Putamen (tissue), 1 donor: ENCODE measurements at places on chromosomes 1 and 21.
A peak's percentile ranks its signal among the peaks of the same experiment; 100 is the strongest.

GRCh38 chr1:241639623-241640148 is 483 bp downstream of the CHML start:
- no peak for DNase-seq

GRCh38 chr1:12359359-12360133 is 129.7 kb downstream of the VPS13D start:
- DNase-seq, result no peak

- DNase-seq, result no peak
Measured at GRCh38 chr1:93419344-93419743, 28.6 kb upstream of the FNBP1L start.

GRCh38 chr1:23701996-23702395 is 10.4 kb downstream of the RPL11 start:
- no peak for DNase-seq

DNA sequence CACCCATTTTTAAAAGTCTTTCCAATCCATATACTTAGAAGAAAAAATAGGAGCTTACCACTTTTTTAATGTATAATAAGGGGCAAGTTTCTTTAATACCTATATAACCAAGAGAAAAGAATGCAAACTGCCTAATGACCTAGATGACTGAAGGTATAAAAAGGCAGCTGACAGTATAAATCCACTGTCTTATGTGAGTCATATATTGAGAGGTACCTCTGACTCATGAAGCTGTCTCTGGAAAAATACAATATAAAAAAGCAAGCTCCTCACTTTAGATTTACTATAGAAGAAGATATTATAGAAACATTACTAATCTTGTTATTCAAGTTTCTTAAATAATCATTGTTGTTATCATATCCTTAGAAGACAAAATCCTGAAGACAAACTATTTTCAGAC is 144.2 kb downstream of the VAV3 start:
- DNase-seq, result peak; percentile 29

GRCh38 chr1:223659711-223660110 is 5.8 kb downstream of the CAPN8 start:
- DNase-seq, result no peak

GRCh38 chr1:27099135-27099586 is 55.8 kb downstream of the SLC9A1 start:
- DNase-seq, result no peak

- no peak for DNase-seq
Measured at GRCh38 chr1:43520100-43520778, 10.4 kb upstream of the PTPRF start.

DNA sequence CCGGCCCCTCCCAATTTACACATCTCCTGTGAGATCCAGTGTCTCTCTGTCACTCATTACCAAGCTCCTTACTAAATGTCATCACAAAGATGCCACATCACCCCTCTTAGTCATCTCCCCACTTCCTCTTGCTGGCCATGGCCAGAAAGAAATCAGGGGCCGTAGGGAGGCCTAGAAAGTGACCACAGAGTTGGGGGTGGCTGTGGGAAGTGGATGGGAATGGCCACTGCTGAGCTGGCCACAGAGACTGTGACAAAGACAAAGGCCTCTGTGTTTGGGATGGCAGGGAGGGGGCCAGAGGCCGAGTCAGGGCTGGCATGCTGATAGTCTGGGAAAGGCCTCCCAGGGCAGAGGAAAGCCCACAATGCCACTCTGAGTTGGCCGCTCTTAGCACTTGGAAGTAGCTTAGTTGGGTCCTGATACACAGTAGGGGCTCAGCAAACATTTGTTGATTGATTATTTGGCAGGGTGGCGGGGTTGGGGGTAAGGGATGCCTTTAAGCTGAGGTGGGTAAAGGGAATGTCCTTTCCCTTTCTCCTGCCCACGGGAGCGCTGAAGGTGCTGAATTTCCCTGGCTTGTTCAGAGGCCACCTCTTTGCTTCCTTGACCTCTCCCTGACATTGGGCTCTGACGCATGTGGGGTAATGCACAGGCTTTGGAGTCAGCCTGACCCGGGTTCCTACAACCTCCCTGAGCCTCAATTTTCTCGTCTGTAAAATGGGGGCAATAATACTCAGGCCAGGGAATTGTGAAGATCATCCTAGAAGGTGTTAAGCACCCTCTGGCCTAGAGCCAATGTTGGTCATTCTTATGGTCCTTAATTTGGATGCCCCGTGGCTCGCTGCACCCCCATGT is 13.2 kb downstream of the NAV1 start:
- peak; percentile 95 for DNase-seq

GRCh38 chr21:29238967-29239290 is 59.8 kb upstream of the BACH1 start:
- DNase-seq, result no peak

DNA sequence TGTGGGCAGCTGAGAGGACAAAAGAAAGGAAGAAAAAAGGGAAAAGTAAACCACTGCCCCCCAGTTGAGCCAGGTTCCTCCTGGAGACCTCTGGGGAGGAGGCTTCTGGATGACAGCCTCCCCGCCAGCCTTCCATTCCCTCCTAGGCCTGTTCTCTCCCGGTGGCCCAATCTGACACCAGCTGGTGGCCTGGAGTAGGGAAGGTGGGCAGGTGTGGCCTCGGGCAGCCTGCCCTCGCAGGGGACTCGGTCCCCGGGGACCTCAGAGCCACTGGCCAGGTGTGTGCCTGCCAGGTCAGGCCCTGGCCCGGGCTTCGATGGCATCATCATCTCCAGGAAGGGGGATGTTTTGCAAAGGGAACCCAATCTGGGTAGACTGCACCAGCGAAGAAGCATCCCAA is 159.0 kb downstream of the CASZ1 start:
- no peak for DNase-seq

- DNase-seq, result no peak
Measured at GRCh38 chr1:243438146-243438545, 182.3 kb downstream of the SDCCAG8 start.

GRCh38 chr1:1080951-1081310 is 6.8 kb upstream of the RNF223 start:
- DNase-seq, result no peak

DNA sequence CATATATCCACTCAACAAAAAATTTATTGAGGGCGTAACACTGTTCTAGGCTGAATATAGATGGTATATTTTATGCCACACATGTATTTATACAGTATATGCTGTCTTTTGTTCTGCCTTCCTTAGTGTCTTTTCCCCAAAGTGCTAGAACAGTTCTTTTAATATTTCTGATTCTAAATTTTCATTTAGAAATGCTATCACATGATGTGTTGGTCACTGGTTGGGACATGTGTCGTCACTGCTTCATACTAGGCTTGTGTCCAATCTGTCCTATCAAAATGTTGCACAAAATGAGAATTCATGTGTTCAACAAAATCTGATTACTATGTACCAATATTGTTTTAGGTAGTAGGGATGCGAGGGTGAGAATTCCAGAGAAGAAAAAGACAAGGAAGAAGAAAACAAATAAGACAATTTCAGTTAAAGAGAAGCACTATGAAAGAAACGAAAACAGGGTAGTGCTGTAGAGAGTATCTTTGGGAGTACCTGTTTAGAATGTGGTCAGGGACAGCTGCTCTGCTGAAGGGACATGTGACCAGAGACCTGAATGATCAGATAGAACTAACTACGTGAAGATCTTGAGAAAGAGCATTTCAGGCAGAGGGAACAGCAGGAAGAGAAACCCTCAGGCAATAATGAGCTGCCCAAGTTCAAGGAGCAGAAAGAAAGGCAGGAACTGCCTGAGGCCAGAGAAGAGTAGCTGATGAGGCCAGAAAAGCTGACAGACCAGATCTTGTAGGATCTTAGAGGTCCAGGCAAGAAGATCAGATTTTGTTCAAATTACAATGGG is 1.3 kb downstream of the KMO start:
- DNase-seq, result no peak

DNA sequence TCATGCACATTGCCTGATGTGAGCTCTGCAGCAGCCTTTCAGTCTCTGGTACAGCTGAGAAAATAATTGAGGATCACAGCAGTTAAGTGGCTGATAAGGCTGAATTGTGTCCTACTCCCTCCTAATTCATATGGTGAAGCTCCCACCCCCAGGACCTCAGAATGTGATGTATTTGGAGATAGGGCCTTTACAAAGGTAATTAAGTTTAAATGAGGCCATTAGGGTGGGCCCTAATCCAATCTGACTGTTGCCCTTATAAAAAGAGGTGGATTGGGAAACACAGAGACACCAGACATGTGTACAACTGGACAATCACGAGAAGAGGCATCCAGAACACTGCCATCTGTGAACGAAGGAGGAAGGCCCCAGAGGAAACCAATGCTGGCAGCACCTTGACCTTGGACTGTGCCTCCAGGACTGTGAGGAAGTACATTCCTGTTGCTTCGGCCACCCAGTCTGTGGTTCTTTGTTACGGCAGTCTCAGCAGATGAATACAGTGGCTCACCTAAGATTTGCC is 148.1 kb downstream of the TRABD2B start:
- DNase-seq, result no peak

- DNase-seq, result peak; percentile 9
Measured at GRCh38 chr1:174217787-174218574, 58.7 kb downstream of the RABGAP1L start.

DNA sequence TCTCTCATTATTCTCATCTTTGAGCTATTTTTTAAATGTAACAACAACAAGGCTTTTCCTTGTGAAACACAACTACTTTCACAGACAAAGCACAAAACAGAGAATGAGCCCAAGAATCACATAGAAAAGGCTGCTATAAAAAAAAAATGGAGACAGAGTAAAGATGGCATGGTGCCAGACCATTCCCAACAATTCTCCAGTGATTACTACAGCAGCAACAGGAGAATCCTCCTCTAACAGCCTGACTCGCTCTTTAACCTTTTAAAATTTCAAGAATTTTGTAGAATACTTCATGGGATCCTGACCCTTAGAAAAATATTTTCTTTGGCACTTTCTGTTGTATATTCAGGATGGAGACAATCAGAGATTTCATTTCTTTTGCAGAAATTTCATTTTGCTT is 3.8 kb upstream of the BCAS2 start:
- no peak for DNase-seq

DNA sequence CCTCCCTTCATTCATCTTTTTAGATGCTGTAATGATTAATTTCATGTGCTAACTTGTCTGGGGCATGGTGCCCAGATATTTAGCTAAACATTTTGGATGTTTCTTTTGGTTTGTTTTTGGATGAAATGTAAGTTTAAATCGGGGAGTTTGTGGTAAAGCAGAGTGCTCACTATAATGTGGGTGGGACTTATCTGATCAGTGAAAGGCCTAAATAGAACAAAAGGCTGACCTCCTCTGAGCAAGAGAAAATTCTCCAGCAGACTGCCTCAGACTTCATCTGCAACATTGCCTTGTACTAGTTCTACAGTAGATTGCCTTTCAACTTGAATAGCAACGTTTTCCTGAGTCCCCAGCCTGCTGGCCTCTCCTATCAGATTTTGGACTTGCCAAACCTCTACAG is 183.6 kb downstream of the S1PR1 start:
- DNase-seq, result no peak

DNA sequence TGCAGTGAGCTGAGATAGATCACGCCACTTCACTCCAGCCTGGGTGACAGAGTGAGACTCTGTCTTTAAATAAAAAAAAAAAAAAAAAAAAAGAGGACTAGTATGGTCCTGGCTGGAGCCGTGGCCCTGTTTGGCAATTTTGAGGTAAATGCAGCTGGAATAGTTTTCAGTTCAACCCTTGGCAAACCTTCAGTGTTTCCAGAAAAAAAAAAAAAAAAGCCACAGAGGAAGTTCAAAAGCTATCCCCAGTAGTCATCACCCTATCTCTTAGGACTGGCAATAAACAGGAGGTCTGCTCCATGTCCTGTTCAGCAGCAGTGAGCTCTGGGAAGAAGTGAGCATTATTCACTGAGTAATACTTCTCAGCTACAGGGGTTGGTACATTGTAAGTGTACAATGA is 56.8 kb upstream of the ERRFI1 start:
- no peak for DNase-seq

- no peak for DNase-seq
Measured at GRCh38 chr1:160748181-160748877, 9.3 kb downstream of the SLAMF7 start.

DNA sequence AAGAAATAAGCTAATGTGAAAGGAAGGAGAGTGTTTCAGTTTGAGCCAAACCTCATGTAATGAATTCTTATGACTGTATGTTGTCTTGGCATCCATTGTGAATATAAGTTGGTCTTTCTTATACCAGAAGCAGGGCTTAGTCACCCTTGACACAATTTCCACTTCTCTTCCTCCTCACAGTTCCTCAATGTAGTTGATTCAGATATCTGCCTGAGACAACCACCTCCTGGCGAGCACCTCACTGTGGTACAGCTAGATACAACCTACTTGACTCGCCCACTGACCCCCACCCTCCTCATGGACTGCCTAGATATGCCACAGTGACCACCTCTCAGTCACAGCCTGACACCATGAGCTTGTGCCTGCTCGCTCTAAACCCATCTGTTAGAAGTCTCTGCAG is 45.6 kb downstream of the KYAT3 start:
- DNase-seq, result no peak

- DNase-seq, result peak; percentile 78
Measured at GRCh38 chr1:41735631-41736260, 183.0 kb downstream of the HIVEP3 start.

- no peak for DNase-seq
Measured at GRCh38 chr1:26724118-26724517, 28.3 kb downstream of the ARID1A start.

DNA sequence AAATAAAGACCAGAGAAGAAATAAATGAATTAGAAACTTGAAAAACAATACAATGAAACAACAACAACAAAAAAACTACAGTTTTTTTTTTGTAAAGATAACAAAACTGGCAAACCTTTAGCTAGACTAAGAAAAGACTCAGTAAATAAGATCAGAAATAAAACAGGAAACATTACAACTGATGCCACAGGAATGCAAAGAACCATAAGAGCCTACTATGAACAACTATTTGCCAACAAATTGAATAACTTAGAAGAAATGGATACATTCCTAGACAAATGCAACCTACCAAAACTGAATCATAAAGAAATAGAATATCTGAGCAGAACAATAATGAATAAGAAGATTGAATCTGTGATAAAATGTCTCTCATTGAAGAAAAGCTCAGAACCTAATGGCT is 742.0 kb downstream of the ADGRL2 start:
- no peak for DNase-seq

- DNase-seq, result no peak
Measured at GRCh38 chr1:175823406-175823805, 80.0 kb upstream of the TNR start.

GRCh38 chr1:40299366-40300248 is 17.5 kb downstream of the COL9A2 start:
- no peak for DNase-seq

DNA sequence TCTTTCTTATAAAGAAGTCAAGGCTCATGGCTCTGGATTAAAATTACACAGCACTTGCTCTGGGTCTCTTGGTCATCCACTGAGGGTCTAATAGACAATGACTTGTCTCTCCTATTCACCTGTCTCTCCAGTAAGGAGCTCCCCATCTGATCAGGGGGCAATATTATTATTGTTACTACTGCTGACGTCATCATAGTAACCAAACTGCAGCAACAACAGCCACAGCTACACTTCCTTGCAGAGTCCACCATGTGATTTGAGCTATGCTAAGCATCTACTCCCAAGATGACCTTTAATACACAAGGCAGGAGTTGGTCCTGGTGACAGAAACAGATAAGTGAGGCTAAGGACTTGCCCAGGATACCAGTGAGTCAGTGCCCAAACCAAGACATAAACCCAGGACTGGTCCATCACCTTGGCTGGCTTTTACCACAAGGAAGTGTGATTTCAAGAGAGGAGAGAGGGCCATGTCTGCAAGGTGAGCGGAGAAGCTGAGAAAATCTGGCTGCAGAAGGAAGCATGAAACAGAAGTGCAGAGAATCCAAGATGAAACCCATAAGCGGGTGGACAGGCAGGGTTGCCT is 602.5 kb downstream of the PTPRU start:
- no peak for DNase-seq

GRCh38 chr1:91803847-91804545 is 82.0 kb downstream of the TGFBR3 start:
- no peak for DNase-seq

- no peak for DNase-seq
Measured at GRCh38 chr1:54153535-54154439, 987 bp upstream of the CDCP2 start.
